ENCODE measurements at places on chromosomes 1 and 21.

DNA sequence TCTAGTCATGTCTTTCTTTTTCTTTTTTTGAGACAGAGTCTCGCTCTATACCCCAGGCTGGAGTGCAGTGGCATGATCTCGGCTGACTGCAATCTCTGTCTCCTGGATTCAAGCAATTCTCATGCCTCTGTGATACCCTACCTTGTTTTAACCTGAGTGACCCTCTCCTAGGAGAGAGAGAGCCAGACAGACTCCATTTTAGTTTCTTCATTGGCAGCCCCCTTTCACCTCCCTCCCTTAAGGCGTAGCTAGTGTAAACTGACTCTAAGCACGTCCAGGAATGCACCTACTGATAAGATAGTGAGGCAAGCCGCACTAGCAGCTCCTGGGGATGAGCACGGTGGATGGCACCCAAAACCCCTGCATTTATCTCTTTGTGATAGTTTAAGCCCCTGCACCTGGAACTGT, 5.2 kb upstream of the PKNOX1 start:
- DNase-seq: no peak

- no peak for DNase-seq
These were observed 565.3 kb upstream of the NEGR1 start for GRCh38 chr1:72847651-72848050.

GRCh38 chr1:192160196-192160595, 1.9 kb downstream of the RGS18 start:
- DNase-seq: no peak

GRCh38 chr1:179757933-179758332, 14.8 kb downstream of the FAM163A start:
- no peak for DNase-seq

DNA sequence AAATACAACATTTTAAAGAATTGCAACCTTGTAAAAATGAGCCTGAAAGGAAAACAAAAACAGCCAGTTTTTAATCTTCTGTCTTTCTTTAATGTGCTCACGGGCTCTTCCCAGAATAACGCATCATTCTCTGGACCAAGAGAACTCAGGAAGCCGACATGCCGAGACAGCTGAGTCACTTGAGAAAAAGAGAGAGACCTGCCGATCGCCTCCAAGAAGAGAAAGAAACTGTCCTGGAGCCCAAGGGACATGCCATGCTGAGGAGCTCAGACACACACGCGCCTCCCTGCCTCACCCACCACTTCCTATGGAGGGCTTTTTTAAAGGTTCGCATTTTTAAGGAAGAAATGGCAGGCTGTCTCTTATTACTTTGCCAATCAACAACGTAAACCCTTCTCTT, 176.4 kb downstream of the ZNF281 start:
- no peak for DNase-seq

GRCh38 chr1:227748496-227749182, 13.4 kb downstream of the SNAP47 start:
- no peak for DNase-seq

DNA sequence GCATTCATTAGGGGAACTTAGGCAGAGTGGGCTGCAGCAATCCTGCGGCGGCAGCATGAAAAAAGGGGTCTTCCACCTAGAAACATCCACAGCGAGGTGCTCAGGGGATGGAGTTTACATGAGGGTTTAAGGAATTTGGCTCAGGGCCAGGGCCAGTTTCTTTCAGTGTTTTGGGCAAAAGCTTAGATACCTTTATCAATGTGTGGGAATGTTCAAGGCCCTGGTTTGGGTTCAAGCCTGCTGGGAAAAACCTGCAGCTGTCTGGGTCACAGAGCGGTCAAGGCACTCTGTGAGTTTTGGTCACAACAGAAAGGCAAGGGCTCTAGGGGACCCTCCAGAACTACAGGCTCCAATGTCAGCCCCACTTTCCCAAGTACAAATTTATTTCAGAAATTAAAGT, 230.3 kb downstream of the DISC1 start:
- DNase-seq: no peak

GRCh38 chr1:21903638-21904453, 33.3 kb downstream of the HSPG2 start:
- no peak for DNase-seq

- no peak for DNase-seq
These were observed 51.2 kb downstream of the MRPL39 start for GRCh38 chr21:25556091-25556490.

- no peak for DNase-seq
These were observed 88.0 kb upstream of the SLFNL1 start for GRCh38 chr1:41109310-41110197.

DNA sequence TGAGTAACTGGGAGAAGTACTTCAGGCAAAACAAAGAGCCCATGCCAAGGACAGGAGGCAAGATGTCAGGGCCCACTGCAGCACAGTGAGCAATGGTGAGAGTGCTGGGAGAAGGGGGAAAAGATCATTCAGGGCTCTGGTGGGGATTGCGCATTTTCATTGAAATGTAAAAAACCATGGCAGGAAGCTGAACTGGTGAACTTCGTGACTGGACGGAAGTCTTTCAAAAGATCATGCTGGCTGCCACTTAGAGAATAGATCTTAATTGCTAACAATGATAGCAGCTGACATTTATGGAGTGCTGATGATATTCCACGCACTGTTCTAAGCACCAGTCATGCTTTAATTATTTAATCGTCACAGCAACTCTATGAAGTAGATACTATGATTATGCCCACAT, 107.0 kb downstream of the TGFBR3 start:
- DNase-seq: no peak
